ENCODE measurements at places on chromosomes 4 and X. TPM values are rescaled to one million over a fixed set of nuclear protein-coding genes. Genes with fewer than 3 reads are reported as not detected.

The FRG2 gene
- total RNA-seq = not detected

The IL13RA1 gene
- total RNA-seq = 69.4 TPM

The SLITRK2 gene
- total RNA-seq = not detected

The LEF1 gene
- 0.58 TPM for total RNA-seq

The CPE gene
- 10.2 TPM for total RNA-seq

The GPR173 gene
- 2.4 TPM for total RNA-seq

The RNF175 gene
- not detected for total RNA-seq

The TMEM47 gene
- 25.2 TPM for total RNA-seq

The GAGE12H gene
- total RNA-seq = not detected

The DGAT2L6 gene
- not detected for total RNA-seq

The TSPAN7 gene
- 13.5 TPM for total RNA-seq

The GLRA2 gene
- not detected for total RNA-seq

The CDKL2 gene
- 2.1 TPM for total RNA-seq

The BEX4 gene
- total RNA-seq = 48.5 TPM

The DNAAF6 gene
- not detected for total RNA-seq

The NDST3 gene
- not detected for total RNA-seq

The MTNR1A gene
- not detected for total RNA-seq

The CPZ gene
- total RNA-seq = 0.64 TPM

The USP17L18 gene
- not detected for total RNA-seq

The C4orf46 gene
- total RNA-seq = 11.1 TPM

The DOK7 gene
- total RNA-seq = not detected

The ADH1B gene
- total RNA-seq = not detected

The CFAP97 gene
- 12.4 TPM for total RNA-seq

The ADGRG2 gene
- total RNA-seq = not detected

The F8A3 gene
- total RNA-seq = 9.0 TPM

The NDST4 gene
- not detected for total RNA-seq

The RTL9 gene
- total RNA-seq = not detected

The PAGE1 gene
- not detected for total RNA-seq

The GPRASP1 gene
- 0.58 TPM for total RNA-seq

The NLGN4X gene
- 2.2 TPM for total RNA-seq

The SMIM10 gene
- total RNA-seq = 0.76 TPM

The NPFFR2 gene
- 1.6 TPM for total RNA-seq

The NXF2 gene
- total RNA-seq = not detected

The CFP gene
- total RNA-seq = 1.9 TPM

The IL2RG gene
- not detected for total RNA-seq

The CD40LG gene
- not detected for total RNA-seq

The PCDH10 gene
- total RNA-seq = 1.3 TPM

The ACE2 gene
- not detected for total RNA-seq

The GNRHR gene
- not detected for total RNA-seq

The TCP11X2 gene
- total RNA-seq = not detected

The SPOCK3 gene
- 2.0 TPM for total RNA-seq

The HTRA3 gene
- 74.5 TPM for total RNA-seq
